ENCODE measurements at places on chromosomes 11 and 22. TPM values are rescaled to one million over a fixed set of nuclear protein-coding genes. Genes with fewer than 3 reads are reported as not detected.
A peak's percentile ranks its signal among the peaks of the same experiment; 100 is the strongest.

Gene PKP3
- 8.5 TPM for total RNA-seq

Gene SSTR3
- total RNA-seq: 0.53 TPM

Gene INPP5J
- 1.5 TPM for total RNA-seq

Gene NDUFS8
- 46.7 TPM for total RNA-seq

Gene KRTAP5-11
- not detected for total RNA-seq

Gene SOX6
- 8.3 TPM for total RNA-seq

DNA sequence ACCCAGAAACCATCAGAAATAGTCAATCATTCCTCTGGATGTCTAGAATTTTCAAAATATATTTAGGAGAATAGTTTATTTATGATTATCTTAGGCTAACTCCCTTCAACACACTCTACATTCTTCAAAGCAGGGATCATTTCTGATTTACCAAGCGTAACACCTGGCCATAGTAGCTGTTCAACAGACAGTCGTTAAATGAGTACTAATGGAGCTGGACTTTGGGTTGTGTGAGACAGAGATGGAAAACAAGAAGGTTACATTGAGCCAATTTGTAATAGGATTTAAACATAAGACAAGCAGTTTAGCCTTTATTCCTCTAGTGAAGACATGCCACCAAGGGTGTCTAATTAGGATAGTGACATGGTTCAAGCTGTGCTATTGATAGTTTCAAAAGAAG lies 129.2 kb upstream of the ANO3 start:
- peak; percentile 16 for DNase-seq

GRCh38 chr22:17724241-17724640 lies 50.0 kb downstream of the BID start:
- DNase-seq: no peak

DNA sequence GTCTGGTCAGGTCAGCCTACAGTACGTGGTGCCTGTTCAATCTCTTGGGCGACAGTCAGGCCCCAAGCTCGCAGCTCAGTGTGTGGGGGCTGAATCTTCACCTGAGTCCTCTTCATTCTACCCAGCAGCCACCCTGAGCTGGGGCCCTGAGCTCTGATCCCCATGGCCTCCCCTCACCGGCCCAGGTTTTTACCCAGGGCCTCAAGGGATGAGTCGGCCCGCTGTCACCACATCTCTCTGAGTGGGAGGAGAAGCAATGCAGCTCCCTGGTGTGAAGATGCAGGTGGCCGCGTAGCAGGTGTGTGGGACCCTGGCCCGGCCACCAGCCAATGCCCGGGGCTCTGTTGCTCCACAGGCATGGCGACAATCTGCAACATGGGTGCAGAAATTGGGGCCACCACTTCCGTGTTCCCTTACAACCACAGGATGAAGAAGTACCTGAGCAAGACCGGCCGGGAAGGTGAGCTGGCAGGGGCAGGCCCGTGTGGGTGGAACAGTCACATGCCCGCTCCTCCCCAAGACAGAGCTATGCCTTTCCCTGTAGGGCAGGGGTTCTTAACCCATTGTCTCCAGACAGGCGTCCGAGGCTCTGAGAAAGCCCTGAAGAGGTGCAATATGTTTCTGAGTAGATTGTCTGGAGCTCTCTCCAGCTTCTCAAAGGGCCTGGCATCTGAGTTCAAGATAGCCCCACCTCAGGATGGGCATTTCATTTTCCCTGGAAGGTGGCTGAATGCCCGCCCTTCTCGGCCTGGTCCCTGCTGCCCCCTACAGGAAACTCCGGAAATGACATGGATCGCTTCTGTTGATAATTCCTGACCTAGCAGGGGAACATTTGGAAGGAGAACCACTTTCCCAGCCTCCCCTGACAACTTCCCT lies 26.9 kb downstream of the POLR3H start:
- DNase-seq: peak; percentile 71

GRCh38 chr22:33315117-33315516 lies 256.9 kb upstream of the SYN3 start:
- no peak for DNase-seq

DNA sequence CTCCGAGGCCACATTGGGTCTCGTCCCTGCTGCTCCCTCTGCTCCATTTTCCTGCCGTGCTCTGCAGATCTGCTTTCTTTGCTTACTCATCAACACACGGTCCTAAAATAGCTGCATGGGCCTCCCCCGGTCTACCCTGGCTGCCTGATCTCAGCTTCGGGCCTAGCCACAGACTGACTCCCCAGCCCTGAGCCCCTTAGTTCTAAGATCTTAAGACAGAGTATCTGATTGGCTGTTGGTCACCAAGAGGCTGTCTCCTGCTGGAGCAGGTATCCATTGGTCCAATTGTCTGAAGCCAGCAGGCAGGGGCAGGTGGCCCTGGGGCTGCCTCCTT lies 53.7 kb upstream of the NECTIN1 start:
- peak; percentile 37 for DNase-seq

GRCh38 chr22:40911772-40912171 lies 39.4 kb upstream of the RBX1 start:
- no peak for DNase-seq

- no peak for DNase-seq
Observed at GRCh38 chr11:67441731-67442351, 1.4 kb downstream of the CORO1B start.

- no peak for DNase-seq
Observed at GRCh38 chr11:3783611-3784010, 13.7 kb downstream of the NUP98 start.

DNA sequence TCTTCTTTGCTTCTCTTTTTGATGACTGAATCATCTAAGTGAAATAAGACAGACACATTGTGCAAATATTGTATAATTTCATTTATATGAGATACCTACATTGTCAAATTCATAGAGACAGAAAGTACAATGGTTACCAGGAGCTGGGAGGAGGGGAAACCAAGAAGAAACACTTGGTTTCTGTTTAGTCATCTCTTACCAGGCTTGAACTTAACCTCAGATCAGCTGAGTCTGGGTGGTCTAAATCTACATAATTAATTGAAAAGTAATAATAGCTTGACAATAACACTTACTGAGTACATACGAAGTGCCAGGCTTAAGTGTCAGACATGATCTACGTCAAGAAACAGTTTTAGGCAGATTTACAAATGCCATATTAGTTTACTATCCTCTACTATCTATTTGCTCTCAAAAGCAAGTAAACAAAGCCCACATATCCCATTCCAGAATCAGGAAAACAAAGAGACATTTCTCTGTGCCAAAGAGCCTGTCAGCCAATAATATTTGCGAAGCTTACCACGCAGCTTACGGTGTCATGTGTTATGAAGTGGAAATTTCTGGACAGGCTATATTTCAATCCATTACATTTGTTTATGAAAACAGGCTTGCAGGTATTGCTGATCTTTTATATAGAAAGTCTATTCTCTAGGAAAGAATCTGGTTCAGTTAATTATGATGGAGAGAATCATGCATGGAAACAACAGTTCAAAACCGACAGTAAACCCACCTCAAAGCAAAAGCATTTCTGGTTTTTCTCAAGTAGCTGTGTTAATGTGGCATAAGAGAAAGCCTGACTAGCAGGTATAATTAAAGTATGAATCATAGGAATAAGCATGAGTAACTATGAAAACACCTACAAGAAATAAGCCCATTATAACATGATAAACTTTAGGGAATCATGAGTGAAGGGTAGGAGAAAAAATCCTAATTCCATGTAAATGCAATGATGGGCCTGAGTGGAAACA lies 2.7 kb upstream of the ARHGAP42 start:
- no peak for DNase-seq

DNA sequence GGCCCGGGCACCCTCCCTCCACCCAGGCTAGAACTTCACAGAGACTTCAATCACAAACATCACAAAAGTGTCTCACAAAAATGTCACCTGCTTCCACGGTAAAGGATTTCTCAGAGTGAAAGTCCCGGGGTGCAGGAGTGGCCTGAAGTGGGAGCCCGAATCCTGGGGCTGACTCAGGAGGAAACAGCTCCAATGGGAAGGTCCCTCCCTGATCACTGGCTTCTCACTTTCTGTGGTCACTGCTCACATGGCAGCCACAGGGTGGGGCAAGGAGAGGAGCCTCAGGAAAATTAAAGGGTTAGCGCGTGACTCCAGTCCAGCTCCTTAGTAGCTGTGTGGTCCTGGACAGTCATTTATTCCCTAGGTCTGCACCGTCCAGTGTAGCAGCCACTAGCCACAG lies 564.5 kb upstream of the B3GAT1 start:
- DNase-seq: no peak

Measured in neural progenitor cell (in vitro differentiated cells).